Left ventricle myocardium inferior (tissue), 1 donor: ENCODE measurements at places on chromosomes 3 and 15. TPM values are rescaled to one million over a fixed set of nuclear protein-coding genes. Genes with fewer than 3 reads are reported as not detected.

DNA sequence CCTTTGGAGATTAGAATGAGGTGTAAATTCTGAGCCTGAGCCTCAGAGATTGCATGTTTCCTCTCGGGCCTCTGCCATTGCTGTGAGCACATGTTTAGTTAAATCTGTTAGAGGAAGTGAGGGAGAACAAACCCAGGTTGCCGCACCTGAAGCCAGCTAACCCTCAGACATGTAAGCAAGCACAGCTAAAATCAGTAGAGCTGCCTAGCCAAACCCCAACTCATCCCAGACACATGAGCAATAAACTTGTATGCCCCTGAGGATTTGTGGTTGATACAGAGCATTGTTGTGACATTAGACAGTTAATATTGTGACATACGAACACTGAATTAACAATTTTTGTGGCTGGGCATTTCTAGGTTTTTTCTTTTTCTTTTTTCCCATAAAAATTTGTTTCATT is 41.9 kb downstream of the NMD3 start:
- no peak for DNase-seq

DNA sequence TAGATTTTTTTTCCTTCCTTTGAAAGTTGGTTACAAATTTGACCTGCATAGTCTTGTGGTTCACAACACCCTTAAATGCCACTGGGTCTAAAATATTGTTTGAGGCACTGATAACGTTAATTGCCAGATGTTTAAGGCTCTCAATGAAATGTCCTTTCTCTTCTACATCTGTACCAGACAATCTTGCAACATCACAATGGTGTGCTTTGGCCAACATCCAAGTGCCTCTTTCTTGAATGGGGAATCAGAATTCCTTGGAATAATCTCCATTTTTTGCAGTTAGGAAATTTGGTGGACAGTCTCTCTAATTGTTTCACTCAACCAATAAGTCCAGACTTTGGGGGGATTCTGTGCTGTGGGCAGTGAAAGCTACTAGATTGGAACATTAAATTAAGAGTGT is 26.0 kb upstream of the PEX5L start:
- no peak for DNase-seq

Gene SLC24A1
- 2.3 TPM for total RNA-seq

DNA sequence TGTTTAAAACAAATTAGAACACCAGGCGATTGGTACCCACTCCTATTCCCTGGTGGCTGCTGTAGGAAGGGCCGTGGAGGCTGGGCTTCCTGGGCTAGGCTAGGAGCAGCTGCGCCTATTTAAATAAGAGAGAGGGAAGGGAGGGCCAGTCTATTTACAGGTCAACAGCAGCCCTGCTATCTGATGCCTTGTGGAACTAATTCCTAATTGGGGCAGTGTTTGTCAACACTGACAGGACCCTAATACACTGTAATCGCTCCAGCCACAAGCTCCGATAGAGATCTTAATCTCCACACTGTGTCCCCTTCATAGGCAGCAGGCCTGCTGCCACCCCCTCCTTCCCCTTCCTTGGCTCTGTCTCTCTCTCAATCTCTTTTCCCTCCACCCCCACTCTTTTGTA is 116.9 kb upstream of the SOX14 start:
- no peak for DNase-seq
